DMS153 (cell line): ENCODE measurements at places on chromosomes 6 and 20.
A peak's percentile ranks its signal among the peaks of the same experiment; 100 is the strongest.

GRCh38 chr6:83860359-83860755 is 868 bp downstream of the CYB5R4 start:
- DNase-seq = no peak

DNA sequence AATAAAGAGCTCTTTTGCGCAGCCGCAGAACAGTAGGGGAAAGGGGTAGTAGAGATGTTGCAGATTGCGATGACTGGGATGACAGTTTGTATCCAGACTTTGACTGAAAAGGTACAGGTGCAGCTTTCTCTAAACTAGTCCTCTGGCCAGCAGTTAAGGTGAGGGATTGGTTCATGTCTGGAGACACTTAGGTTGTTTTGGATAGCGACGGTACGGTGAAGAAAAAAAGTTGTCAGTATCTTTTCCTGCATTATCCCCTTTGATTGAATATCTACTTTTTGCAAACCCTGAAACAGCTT is 537 bp downstream of the PRR3 start:
- DNase-seq = no peak

DNA sequence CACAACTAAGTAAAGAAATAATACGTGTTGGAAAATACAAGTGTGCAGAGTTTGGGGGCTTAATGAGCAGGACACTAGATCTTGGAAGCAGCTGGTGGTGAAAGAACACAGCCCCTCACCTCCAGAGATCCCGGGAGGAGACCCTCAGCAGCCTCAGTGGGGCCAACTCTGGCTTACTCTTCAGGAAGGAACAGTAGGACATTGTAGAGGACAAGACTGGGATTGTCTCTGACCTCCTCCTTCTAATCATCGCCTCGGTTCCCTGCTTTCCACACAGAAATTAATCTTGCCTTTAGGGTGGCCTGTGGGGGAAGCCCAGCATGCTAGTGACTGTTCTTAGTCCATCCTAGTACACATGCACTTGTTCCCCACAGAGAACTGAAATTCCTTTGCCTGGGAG is 130.7 kb downstream of the AKAP7 start:
- DNase-seq = no peak

GRCh38 chr6:41257369-41258195 is 28.9 kb downstream of the TREM1 start:
- peak; percentile 78 for DNase-seq

DNA sequence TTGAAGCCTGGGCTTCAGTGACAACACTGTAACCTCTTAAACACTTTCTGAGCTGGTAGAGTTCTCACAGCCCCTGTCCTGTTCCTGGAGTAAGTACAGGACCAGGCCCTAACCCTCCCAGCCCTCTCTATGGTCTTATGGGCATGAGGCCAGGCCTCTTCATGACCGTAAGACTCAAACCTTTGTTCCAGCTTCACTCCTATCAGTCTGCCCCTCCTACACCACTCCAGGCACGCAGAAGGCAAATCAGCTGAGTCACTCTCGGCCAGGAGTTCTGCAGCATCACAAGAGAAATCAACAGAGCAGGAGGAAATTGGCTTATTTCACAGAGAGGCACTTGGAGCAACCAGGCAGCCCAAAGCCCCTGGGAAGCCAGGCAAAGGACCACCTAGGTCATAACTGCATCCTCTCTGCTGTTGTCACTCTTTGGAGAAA is 25.3 kb upstream of the CHD6 start:
- peak; percentile 89 for DNase-seq

- DNase-seq = no peak
These were observed 74.0 kb upstream of the TOP1 start for GRCh38 chr20:40954521-40955165.

GRCh38 chr6:170122651-170123050 is 168.2 kb downstream of the DLL1 start:
- no peak for DNase-seq

- DNase-seq = no peak
These were observed 617.0 kb upstream of the ARID1B start for GRCh38 chr6:156160007-156160794.

- no peak for DNase-seq
These were observed 129.5 kb upstream of the ARG1 start for GRCh38 chr6:131443514-131443913.

DNA sequence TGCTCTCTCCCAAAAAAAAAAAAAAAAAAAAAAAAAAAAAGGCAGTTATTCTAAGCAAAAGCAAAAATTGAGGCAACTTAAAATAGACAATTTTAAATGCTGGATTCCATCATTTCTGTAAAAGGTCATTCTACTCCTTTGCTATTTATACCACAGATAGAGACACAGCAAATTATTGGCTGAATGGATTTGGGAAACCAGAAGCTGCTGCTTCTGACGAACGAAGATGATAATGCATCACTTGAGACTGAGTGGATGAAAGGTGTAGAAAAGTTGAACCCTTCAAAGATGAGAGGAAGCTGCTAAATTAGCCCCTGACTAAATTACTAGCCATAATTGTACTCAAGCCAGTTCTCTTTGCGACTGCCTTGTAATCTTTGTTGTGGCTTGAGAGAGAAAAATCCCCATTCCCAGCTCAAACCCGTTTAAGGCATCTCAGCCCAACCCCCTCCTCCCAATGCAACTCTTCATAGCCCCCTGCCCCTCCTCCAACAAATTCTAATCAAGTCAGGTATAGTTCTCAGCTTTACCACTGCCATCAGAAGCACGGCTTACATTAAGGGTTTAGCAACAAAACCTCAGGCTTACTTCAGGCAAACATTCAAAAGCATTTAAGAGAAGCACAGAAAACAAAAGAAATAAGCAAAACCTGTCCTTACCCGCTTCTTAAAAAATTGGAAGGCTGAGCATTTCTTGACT is 1.0 kb downstream of the SGK1 start:
- DNase-seq = no peak

- DNase-seq = no peak
These were observed 142.5 kb upstream of the ARG1 start for GRCh38 chr6:131430531-131430930.

GRCh38 chr6:45599053-45599452 is 221.3 kb upstream of the SUPT3H start:
- no peak for DNase-seq

GRCh38 chr6:147734151-147734550 is 225.7 kb downstream of the SAMD5 start:
- no peak for DNase-seq

DNA sequence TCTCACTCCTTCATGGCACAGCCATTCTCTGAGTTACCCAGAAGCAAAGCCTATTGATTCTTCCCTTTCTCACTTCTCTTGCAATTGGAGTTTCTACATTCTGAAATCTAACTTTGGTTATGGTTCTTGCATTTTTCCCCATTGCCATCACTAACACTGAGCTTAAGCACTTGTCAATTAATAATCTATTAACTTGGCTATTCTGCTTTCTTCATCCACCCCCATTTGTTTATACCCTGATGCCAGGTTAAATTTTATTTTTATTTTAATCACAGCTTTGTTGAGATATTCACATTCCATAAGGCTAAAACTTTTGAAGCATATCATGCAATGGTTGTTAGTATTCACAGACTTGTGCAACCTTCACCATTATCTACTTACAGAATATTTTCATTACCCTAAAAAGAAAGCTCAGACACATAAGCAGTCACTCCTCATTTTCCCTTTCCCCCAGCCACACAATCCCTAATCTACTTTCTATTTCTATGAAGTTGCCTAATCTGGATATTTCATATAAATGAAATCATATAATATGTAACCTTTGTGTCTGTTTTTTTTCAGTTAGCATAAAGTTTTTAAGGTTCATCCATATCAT is 222.3 kb downstream of the UBE3D start:
- DNase-seq = no peak

DNA sequence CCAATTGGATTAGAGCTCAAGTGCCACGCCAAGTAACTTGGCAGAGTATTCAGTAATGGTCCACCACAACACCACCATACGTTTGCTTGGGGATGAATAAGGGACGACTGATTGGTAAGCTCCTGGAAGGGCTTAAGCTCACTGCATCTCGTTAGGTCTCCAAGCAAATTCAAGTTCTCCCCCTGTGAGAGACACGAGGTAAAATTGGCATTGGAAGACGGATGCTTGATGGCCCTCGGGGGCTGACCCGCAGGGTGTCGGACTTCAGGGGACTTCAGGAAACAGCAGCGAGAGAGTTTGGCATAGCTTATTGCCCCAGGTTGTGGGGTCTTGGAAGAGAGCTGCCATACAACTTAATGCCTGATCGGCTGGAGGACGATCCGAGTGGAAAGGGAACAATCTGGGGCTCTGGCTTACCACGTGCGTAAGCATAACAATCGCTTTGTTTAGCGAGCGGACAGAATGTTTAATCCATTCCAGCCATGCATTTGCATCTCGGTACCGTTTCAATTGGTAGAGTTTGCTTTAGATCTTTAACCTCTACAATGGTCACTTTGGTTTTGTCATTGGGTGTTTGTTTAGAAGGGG is 4.8 kb upstream of the ZNFX1 start:
- no peak for DNase-seq

GRCh38 chr6:1091900-1092299 is 220.0 kb upstream of the FOXQ1 start:
- no peak for DNase-seq

DNA sequence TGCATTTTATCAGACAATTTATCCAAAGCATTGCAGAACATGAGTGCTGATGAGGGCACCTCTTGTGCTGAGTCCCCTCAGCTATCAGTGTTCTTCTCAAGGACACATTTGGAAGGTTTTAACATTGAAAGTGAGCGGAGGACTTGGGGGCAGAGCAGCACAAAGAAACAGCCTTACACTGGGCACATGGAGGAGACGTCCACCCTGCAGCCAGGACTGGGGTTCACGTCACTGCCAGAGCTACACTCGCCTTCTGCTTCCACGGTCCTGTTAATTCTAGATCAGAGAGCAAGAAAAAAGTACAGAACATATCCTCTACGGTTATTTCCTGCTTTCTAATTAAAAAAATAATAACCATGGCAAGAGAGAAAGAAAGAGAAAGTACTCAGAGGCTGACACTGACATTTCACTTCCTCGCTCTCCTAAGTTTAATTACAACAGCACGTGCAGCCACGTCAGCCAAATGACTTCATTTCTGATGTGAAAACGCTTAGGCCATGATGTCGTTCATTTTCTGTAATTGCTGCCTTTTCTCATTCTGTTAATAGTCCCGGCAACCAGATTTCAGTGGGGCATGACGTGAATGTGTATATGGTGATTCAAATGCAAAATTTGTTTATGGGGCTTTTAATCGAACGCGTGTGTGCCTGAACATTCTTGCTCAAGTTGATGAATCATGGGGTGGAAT is 5.1 kb downstream of the PRND start:
- no peak for DNase-seq

DNA sequence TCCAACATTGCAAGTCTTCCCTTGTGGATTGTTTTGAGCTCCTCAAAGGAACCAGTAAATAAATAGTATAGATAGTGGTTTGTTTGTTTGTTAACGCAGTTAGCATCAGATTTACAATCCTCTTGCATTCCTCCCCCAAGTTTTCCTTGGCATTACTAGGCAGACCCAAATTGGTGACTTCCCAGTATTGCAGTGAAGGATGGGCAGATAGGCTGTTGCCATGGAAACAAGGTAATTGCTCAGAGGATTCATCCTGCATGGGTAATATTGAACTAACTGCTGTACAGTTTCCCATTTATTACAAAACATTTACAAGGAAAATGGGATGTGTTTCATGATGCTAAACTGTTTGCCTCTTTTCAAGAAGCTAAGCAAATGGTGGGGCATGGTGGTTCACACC is 477.2 kb downstream of the EPM2A start:
- no peak for DNase-seq

- peak; percentile 19 for DNase-seq
These were observed 21.5 kb upstream of the AAR2 start for GRCh38 chr20:36214684-36215256.

GRCh38 chr6:148667395-148667794 is 79.4 kb upstream of the UST start:
- no peak for DNase-seq

DNA sequence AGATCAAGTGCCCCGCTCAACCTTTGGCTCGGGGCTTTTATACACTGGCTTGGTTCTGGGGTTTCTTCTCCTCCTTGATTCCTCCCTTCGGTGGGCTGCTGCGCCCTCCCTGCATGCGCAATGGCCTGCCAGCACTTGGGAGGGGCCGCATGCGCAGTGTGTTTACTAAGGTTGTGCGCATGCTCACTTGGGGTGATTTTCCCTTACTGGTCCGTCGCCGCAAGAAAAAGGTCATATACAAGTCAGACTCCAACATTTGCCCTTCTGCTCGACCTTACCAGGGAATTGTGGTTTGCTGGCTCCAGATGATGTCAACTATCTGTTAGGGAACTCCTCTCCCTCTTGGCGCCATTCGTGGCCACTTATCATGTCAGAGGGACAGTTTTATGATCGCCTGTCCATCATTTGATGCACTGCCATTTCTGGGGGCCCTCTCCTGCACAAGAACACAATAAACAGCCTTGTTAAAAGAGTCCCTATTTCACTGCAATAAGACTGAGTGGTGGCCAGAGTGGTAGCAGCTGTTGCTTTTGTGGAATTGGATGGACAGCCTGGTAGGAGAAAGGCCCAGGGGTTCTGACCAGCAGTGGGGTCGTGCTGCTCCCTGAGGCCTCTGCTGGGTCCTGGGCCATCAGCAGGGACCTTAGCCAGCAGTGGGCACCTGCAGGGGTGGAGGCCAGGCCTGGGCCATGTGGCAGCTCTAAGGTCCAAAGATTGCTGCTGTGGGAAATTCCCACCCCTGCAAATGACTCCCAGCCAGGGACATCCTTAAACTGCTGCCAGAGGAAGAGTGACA is 2.8 kb upstream of the LBP start:
- DNase-seq = no peak

DNA sequence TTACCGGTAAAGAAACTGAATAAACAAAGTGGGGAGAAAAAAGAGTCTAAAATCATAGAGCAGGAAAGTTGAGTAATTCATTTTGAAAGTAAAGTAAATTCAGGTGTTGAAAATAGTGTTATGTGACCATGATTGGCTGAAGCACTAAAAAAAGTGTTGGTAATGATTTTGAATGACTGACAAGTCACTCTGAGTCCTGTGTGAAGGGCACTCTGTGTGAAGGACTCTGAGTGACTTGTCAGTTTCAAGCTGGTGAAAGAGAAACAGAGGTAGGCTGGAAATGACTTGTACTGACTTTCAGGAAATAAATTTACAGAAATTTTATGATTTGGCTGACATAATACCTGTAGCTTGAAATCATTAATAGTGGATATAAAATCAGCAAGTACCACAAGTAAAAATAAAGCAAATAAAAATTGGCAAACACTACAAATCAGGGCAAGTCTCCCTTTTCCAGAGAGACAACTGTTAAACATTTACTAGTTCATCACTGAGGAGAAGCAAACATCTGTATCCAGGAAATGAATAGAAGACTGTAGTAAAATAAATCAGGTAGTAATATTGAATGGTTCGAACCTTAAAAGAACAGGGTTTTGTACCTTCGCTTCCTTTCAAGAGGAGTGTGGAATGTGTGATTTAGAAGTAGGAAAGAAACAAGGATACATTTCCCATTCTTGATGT is 630.6 kb downstream of the GRIK2 start:
- no peak for DNase-seq

- no peak for DNase-seq
These were observed 14.6 kb downstream of the RTN4IP1 start for GRCh38 chr6:106614592-106615257.

- DNase-seq = no peak
These were observed 109.9 kb downstream of the NOL4L start for GRCh38 chr20:32474967-32475811.
